Glomerular endothelial cell (primary cell): ENCODE measurements at places on chromosomes 13 and 19. TPM values are rescaled to one million over a fixed set of nuclear protein-coding genes. Genes with fewer than 3 reads are reported as not detected.

Gene BLVRB
- total RNA-seq: 70.8 and 92.6 TPM in 2 replicates

DNA sequence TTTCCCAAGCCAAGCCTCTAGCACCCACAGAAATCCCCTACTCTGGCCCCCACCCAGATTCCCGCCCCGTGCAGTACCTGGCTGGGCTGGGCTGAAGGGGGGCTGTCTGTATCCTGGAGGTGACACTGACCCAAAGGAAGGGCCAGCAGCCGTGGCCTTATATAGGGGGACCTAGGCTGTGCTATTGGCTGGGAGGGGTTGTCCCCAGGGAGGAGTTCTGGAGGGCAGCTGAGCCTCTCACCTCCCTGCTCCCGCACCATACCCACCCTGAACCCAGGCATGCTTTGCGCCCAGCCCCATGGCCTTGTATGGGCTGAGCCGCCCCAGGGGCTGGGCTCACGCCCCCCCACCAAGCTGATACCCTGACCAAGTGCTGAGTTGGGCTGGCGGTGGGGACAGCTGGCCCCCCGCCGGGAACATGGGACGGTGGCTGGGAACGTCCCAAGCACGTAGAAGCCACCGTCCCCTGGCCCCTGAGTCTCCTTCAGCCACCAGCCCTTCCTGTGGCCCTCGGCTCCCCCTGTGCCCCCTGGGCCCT lies at the start of gene CKM:
TSS of gene CKM (minus strand) at position 132 of the 538 bp plus-strand sequence. CDS start 3,162 bp downstream, outside the sequence.
- DNase-seq: no peak

- peak; percentile 36 for DNase-seq
Observed at GRCh38 chr13:39451301-39451700, 151.7 kb downstream of the LHFPL6 start.

- DNase-seq: no peak
Observed at GRCh38 chr19:43640424-43640757, 741 bp upstream of the CADM4 start.

DNA sequence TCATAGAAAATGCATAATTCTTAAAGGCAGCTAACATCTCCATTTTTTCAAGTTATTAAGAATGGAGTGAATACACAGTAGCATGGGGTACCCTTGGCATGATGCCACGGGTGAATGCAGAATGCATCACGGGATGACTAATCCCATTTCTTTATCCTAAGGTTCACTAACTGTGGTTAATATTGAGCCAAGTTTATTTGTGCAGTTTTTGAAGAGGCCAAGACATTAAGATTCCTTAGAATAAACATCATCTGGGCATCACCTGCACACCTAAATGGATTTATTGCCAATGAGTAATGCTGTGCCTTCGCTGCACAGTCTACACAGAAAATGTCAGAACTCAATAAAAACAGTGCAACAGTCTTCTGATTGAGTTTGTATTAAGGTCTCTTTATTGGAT lies 333.1 kb downstream of the GPC6 start:
- DNase-seq: no peak
